ENCODE measurements at places on chromosomes 16 and 17. TPM values are rescaled to one million over a fixed set of nuclear protein-coding genes. Genes with fewer than 3 reads are reported as not detected.

Gene SLC43A2
- total RNA-seq = 39.9 TPM

Gene XYLT1
- 43.0 TPM for total RNA-seq

Gene AANAT
- not detected for total RNA-seq

GRCh38 chr16:67781565-67781921 is 24.8 kb downstream of the RANBP10 start:
- DNase-seq = no peak

- DNase-seq = no peak
Measured at GRCh38 chr17:68674029-68674925, 73.1 kb upstream of the FAM20A start.

- DNase-seq = peak; percentile 44
Measured at GRCh38 chr17:61251939-61252865, 147.4 kb upstream of the TBX2 start.

DNA sequence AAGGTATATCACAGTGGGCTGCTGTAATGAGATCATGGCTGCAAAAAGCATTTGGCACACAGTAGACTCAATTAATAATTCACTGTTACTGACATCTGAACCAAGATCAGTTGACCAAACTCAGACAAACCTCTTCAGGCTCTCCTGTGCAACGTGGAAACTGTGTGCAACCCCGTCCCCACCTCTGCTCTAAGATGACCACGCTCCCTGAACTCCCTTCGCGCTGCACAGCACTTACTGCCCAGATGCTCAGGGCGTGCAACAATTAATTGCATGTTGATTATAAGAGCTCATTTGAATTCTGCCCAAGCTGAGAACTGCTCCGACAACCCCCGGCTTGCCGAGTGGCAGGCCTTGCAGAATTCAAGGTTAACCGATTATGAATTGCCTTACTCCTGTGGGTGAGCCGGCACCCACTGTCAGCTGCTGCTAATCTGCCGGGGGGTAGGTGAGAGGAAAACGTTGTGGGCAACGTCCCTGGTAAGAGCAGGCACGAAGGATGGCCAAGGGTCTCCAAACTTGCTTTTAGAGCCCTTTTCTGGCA is 1.3 kb upstream of the GSG1L start:
- DNase-seq = no peak

GRCh38 chr16:27400751-27401620 is 988 bp upstream of the IL21R start:
- no peak for DNase-seq

- DNase-seq = peak; percentile 38
Measured at GRCh38 chr16:50152807-50153595, at the start of gene TENT4B. TENT4B (plus strand) TSS chr16:50153306; CDS start chr16:50153622, 316 bp downstream.

All from omental fat pad (tissue), 4 donors.